ENCODE measurements at places on chromosomes 1 and 21. TPM values are rescaled to one million over a fixed set of nuclear protein-coding genes. Genes with fewer than 3 reads are reported as not detected.

GJA9 gene
- total RNA-seq, result not detected

OR2L3 gene
- total RNA-seq, result not detected

AGTRAP gene
- 70.8 TPM for total RNA-seq

LORICRIN gene
- not detected for total RNA-seq

C1orf87 gene
- total RNA-seq, result not detected

PPIE gene
- 47.1 TPM for total RNA-seq

GIPC2 gene
- 1.6 TPM for total RNA-seq

GRCh38 chr1:1302951-1303509 lies 4.7 kb downstream of the ACAP3 start:
- no peak for DNase-seq
- H3K4me1 ChIP-seq, result peaks cover 30% of the 10 kb centered on the region
- H3K36me3 ChIP-seq, result no peaks in the 10 kb centered on the region

- H3K27me3 ChIP-seq, result no peaks in the 10 kb centered on the region
- no peaks in the 10 kb centered on the region for H3K36me3 ChIP-seq
- DNase-seq, result no peak
- H3K27ac ChIP-seq, result no peak overlapping the region
- H3K4me1 ChIP-seq, result no peaks in the 10 kb centered on the region
- no peak overlapping the region for H3K4me3 ChIP-seq
Measured at GRCh38 chr1:227170361-227171166, 147.7 kb downstream of the CDC42BPA start.

DNA sequence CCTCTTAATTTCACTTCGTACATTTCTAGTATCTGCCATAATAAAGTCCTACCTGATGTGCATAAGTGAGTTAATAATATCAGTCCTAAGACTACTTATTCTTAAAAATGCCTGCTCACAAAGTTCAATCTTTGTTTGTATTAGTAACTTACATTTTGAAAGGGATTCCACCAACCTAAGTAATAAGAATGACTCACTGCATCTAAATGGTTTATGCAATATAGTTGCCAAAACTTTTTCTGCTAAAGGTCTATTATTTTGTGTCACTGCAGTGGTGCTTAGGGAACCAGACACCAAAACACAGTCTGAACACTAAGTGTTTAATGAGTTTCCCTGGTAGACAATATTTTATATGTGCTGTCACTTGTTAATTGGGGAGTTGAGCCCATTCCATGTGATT lies 1.8 kb downstream of the ZNF669 start:
- H3K27me3 ChIP-seq, result no peaks in the 10 kb centered on the region
- peaks cover 11% of the 10 kb centered on the region for H3K4me1 ChIP-seq
- no peak overlapping the region for H3K4me3 ChIP-seq
- H3K36me3 ChIP-seq, result peaks cover 18% of the 10 kb centered on the region
- no peak for DNase-seq

DNA sequence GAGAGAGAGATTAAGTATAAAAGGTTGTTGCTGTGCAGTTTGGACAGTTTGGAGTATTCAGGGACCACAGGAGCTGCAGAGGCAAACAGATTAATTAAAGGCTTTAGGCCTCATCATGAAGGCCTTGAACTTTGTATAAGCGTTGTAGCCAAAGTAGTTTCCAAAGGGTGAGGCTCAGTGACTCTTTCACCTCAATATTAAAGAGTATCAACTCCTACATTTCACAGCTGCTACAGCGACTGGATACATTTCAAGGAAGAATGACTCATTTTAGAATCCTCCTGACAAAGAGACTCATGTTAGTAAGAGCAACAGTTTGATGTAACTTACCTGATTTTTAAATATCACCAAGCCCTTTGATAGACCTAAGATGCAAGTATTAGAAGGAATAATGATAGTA lies 355.5 kb downstream of the HLX start:
- no peaks in the 10 kb centered on the region for H3K27me3 ChIP-seq
- DNase-seq, result no peak
- H3K4me1 ChIP-seq, result no peaks in the 10 kb centered on the region
- H3K4me3 ChIP-seq, result no peak overlapping the region
- H3K36me3 ChIP-seq, result no peaks in the 10 kb centered on the region

DNA sequence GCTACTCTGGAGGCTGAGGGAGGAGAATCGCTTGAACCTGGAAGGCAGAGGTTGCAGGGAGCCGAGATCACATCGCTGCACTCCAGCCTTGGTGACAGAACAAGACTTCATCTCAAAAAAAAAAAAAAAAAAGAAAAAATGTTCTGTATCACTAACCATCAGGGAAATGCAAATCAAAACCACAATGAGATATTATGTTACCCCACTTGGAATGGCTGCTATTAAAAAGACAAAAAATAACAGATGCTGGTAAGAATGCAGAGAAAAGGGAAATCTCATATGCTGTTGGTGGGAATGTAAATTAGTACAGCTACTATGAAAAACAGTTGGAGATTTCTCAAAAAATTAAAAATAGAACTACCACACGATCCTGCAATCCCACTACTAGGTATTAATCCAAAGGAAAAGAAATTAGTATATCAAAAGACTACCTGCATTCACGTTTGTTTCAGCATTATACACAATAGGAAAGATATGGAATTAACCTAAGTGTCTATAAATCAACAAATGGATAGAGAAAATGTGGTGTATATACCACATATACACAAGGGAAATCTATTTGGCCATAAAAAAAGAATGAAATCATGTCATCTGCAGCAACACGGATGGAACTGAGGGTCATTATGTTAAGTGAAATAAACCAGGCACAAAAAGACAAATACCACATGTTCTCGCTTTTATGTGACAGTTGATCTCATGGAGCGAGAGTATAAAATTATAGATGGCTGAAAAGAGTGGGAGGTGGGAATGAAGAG lies 62.6 kb downstream of the ABL2 start:
- peaks cover 4% of the 10 kb centered on the region for H3K4me1 ChIP-seq
- no peaks in the 10 kb centered on the region for H3K27me3 ChIP-seq
- no peak overlapping the region for H3K4me3 ChIP-seq
- H3K36me3 ChIP-seq, result no peaks in the 10 kb centered on the region
- no peak for DNase-seq
- H3K27ac ChIP-seq, result no peak overlapping the region

GRCh38 chr1:113768916-113769600 lies 9.8 kb upstream of the PHTF1 start:
- no peak overlapping the region for H3K4me3 ChIP-seq
- H3K4me1 ChIP-seq, result no peaks in the 10 kb centered on the region
- H3K27me3 ChIP-seq, result no peaks in the 10 kb centered on the region
- no peak overlapping the region for H3K27ac ChIP-seq
- DNase-seq, result no peak
- H3K36me3 ChIP-seq, result peaks cover 10% of the 10 kb centered on the region

DNA sequence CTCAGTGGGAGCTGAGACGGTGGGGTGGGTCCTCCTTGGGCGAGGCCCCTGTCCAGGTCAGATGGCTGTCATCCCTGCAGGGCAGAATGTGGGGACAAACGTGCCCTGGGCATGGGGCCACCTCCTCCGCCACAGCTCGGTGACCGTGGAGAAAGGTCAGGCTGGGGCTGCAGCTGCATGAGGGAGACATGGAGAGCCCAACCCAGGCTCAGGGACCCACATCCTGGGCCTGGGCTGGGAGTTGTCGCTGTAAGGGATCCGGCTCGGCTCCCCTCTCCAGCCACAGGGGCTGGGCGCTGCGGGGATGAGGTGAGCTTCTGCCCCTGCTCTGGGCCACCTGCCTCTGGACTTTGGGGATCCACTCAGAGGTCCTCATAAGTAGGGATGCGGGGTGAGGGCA lies 518 bp upstream of the PLCH2 start:
- peak overlapping the region; percentile 62 for H3K27ac ChIP-seq
- DNase-seq, result peak; percentile 48
- H3K36me3 ChIP-seq, result no peaks in the 10 kb centered on the region
- peaks cover 44% of the 10 kb centered on the region for H3K4me1 ChIP-seq

DNA sequence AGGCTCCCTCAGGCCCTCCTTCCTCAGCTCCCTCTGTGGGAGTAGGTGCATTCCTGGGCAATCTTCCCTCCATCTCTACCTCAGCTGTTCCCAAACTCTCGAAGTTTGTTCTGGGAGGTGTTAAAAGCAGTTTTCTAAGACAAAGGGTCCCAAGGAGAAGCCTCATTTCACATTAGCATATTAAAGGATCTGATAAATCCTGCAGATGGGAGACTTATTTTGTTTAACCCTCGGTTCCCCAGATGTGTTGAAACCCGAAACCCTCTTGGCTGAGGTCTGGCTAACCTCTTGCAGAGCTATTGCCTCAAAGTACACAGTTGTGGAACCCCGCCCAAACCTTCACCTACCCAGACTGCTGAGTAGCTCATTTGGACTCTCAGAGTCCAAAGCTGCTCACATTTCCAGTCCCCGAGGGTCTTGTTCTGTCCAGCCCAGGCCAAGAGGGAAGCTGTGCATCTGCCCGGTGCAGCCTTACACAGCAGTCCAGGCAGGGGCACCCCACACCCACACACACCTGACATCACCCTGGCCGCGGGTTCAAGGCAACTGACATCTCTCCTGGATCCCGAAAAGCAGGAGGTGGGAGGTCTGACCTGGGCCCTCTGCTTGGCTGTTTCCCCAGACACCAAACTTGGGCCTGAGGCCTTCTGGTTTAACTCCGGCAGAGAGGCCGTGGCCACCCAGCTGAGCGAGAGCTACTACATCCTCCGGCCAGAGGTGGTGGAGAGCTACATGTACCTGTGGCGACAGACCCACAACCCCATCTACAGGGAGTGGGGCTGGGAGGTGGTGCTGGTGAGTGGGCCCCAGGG lies 19.5 kb upstream of the SELENON start:
- no peaks in the 10 kb centered on the region for H3K27me3 ChIP-seq
- H3K4me3 ChIP-seq, result no peak overlapping the region
- no peak overlapping the region for H3K27ac ChIP-seq
- H3K4me1 ChIP-seq, result no peaks in the 10 kb centered on the region
- no peak for DNase-seq
- no peaks in the 10 kb centered on the region for H3K36me3 ChIP-seq

- DNase-seq, result peak; percentile 71
- no peaks in the 10 kb centered on the region for H3K27me3 ChIP-seq
- peaks cover 18% of the 10 kb centered on the region for H3K4me1 ChIP-seq
- H3K27ac ChIP-seq, result peak overlapping the region; percentile 52
- H3K36me3 ChIP-seq, result no peaks in the 10 kb centered on the region
Measured at GRCh38 chr1:28259934-28260802, 850 bp downstream of the SESN2 start.

GRCh38 chr1:50967416-50968157 lies 2.5 kb upstream of the CDKN2C start:
- H3K4me3 ChIP-seq, result peak overlapping the region; percentile 84
- H3K27ac ChIP-seq, result peak overlapping the region; percentile 95
- H3K27me3 ChIP-seq, result no peaks in the 10 kb centered on the region
- peaks cover 9% of the 10 kb centered on the region for H3K4me1 ChIP-seq
- DNase-seq, result peak; percentile 13
- H3K36me3 ChIP-seq, result no peaks in the 10 kb centered on the region

- peaks cover 18% of the 10 kb centered on the region for H3K4me1 ChIP-seq
- no peaks in the 10 kb centered on the region for H3K36me3 ChIP-seq
- H3K27ac ChIP-seq, result no peak overlapping the region
- H3K27me3 ChIP-seq, result no peaks in the 10 kb centered on the region
Measured at GRCh38 chr1:2471587-2472001, 4.5 kb upstream of the PLCH2 start.

DNA sequence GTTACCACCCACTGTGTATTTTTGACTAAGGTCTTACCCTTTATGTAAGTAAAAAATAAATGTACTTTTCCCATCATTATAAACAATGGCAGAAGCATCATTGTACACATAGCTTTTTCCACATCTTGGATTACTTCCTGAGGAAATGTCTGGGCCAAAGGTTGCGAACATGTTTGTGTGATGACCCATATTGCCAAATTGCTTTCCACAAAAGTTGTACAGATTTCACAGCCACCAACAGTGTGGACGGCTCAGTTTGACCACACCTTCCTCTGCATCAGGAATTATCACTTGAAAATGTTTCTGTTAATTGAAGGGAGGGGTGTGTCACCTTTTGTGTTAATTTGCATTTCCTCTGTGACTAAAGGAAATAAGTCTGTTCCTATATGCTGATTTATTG lies 25.7 kb downstream of the AKNAD1 start:
- H3K4me3 ChIP-seq, result no peak overlapping the region
- no peaks in the 10 kb centered on the region for H3K27me3 ChIP-seq
- no peak for DNase-seq
- no peaks in the 10 kb centered on the region for H3K4me1 ChIP-seq
- H3K27ac ChIP-seq, result peak overlapping the region; percentile 79

- H3K4me1 ChIP-seq, result peaks cover 38% of the 10 kb centered on the region
- peaks cover 5% of the 10 kb centered on the region for H3K36me3 ChIP-seq
- no peak overlapping the region for H3K4me3 ChIP-seq
- no peak for DNase-seq
Measured at GRCh38 chr1:3651026-3651929, 1.0 kb upstream of the TP73 start.

DNA sequence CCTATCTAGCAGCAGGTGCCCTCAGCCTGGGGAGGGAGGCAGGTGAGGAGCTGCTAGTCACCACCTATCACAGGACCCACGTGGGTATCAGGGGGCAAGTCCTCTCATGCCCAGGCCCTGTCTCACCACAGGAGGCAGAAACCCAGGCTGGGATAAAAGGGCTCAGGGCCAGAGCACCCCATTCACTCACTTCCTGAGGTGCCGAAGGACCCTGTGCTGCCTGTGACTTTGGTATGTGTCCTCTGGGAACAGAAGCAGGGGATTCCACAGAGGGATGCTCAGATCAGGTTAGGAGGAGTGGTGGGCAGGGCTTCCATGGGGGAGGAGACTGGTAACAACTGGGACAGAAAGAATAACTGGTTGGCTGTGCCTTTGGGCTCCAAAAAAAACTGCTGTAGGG lies at the start of gene LCE1E:
TSS of gene LCE1E (plus strand) at position 181 of the 400 bp plus-strand sequence. CDS start 1,043 bp downstream, outside the sequence.
- H3K27ac ChIP-seq, result no peak within 1 kb of the TSS
- H3K27me3 ChIP-seq, result no peaks in the 10 kb centered on the region
- H3K4me3 ChIP-seq, result no peak within 1 kb of the TSS
- no peaks in the 10 kb centered on the region for H3K4me1 ChIP-seq
- DNase-seq, result no peak

DNA sequence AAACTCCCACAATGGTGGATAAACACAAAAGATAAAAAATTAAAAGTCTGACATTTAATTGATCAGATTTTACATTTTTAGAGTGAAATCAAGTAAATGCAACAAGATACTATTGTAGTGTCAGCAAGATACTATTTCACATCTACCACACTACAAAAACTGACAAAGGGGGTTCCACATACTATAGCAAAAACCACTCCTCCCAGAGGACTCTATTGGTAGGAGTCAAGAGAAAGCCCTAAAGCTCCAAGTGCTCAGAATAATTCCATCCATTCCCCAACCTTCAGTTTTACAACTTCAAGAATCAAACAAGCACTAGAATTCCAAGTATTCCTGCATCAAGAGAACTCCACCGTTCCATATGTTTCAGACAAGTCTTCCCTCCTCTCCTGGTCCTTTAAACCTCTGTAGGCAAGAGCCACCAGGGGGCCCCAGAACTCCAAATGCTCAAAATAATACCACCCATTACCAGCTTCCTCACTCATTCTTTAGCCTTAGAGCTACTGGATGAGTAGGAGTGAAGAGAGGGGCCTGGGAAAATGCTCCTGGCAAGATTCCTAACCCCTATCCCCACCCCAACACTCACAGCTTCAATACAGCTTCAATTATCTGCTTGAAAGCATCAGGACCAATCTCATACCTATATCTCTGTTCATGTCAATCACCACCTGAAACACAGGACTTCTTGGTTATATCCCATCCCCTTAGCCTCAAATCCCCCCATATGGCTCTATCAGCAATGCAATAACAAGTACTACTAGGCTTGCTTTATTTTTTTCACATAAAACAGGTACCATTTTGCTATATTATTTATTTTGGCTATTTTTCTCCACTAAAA lies 9.9 kb downstream of the TOR1AIP2 start:
- H3K4me1 ChIP-seq, result peaks cover 11% of the 10 kb centered on the region
- H3K36me3 ChIP-seq, result peaks cover 7% of the 10 kb centered on the region
- H3K27me3 ChIP-seq, result no peaks in the 10 kb centered on the region
- no peak overlapping the region for H3K4me3 ChIP-seq
- no peak overlapping the region for H3K27ac ChIP-seq
